ENCODE measurements at places on chromosomes 13 and 19.

GRCh38 chr19:17405250-17406045 lies at the start of gene BST2:
Gene BST2, minus strand, starts transcription at chr19:17405630. Its CDS starts 55 bp downstream, at chr19:17405575.
- no peak for DNase-seq

GRCh38 chr13:100240109-100240779 lies 151.4 kb downstream of the PCCA start:
- no peak for DNase-seq

- no peak for DNase-seq
These were observed 214.5 kb downstream of the ABCC4 start for GRCh38 chr13:95086761-95087160.

DNA sequence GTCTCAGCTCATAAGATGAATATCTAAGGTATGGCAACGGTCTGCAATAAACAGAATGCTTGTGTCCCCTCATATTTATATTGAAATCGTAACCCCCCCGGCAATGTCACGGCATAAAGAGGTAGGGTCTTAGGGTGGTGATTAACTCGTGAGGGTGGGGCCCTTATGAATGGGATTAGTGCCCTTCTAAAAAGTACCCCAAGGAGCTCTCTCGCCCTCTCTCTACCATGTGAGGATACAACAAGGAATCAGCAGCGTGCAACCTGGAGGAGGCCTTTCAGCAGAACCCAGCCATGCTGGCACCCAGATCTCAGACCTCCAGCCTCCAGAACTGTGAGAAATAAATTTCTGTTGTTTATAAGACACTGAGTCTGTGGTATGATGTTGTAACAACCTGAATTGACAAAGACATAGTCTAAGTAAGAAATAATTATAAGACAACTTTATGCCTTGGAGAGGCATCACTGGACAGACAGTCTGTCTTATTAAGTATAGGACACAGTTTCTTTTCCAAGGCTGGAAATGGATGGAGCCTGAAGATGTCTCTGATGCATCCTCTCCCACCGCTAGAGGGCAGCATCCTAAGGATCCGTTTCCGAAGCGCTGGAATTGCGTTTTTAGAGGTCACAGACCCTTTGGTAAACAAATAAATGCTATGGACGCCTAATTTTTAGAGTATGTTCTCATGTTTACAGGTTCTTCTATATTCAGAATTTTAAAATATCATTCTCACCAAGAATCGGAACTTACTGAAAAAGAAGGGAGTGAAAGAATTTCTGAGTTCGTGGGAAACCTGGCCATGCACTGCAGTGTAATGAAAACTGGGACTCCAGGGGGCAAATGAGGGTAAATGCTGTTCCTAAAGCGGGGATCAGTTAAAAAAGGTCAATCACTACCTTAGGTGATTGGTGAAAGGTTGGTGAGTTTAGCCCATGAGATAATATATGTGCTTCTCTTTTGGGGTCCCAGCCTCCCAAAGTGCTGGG lies 13.3 kb upstream of the LEUTX start:
- peak; percentile 27 for DNase-seq

- peak; percentile 73 for DNase-seq
These were observed 14.0 kb upstream of the ATP8B3 start for GRCh38 chr19:1825909-1826556.

Data from stimulated activated CD4-positive, alpha-beta T cell treated with anti-CD3 and anti-CD28 coated beads, Interleukin-1b, Interleukin-23, amount 100 ng/mL, for 4 hours (primary cell).